ENCODE measurements at places on chromosomes 16 and 17.

- no peak for DNase-seq
Observed at GRCh38 chr16:53071748-53072301, 17.0 kb downstream of the CHD9 start.

GRCh38 chr16:87033021-87033471 lies 284.1 kb downstream of the C16orf95 start:
- no peak for DNase-seq

DNA sequence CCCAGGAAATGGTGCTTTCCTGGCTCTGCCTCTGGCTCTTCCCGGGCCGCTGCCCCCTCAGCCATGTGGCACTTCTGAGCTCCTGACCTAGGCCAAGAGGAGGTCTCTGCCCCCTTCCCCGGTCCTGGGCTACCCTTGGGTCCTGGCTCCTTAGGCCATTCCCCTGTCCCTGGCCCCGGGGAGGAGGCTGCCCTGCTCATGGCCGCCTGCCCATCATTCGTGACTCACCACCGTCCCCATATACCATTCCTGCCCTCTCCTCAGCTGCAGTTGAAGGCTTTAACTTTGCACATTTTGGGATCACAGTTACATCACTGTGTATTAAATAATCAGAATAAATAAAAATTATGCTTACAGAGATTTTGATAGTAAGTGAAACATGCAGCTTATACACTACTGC lies 69.0 kb downstream of the GRIN2A start:
- DNase-seq, result no peak

GRCh38 chr17:62178579-62178978 lies 113.5 kb upstream of the MED13 start:
- DNase-seq, result no peak

DNA sequence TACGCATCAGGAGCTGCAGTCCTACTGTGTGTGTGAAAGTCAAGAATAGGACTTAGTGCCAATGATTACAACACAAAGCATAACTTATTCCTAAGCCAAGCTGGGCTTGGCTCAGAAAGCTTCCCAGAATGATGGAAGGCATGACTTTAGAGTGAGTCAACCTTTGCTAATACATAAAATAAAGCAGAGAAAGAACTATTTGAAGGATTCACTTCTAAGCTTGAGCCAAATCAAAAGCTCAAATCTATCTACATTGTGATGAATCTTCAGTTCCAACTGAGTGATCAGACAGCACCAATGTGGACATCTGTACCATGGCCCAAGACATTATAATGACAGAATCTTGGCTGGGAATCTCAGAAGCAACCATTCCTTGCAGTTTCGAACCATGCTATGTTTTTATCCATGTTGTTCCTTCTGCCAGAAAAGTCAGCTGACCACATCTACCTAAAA lies 41.4 kb downstream of the SMG6 start:
- DNase-seq, result no peak

DNA sequence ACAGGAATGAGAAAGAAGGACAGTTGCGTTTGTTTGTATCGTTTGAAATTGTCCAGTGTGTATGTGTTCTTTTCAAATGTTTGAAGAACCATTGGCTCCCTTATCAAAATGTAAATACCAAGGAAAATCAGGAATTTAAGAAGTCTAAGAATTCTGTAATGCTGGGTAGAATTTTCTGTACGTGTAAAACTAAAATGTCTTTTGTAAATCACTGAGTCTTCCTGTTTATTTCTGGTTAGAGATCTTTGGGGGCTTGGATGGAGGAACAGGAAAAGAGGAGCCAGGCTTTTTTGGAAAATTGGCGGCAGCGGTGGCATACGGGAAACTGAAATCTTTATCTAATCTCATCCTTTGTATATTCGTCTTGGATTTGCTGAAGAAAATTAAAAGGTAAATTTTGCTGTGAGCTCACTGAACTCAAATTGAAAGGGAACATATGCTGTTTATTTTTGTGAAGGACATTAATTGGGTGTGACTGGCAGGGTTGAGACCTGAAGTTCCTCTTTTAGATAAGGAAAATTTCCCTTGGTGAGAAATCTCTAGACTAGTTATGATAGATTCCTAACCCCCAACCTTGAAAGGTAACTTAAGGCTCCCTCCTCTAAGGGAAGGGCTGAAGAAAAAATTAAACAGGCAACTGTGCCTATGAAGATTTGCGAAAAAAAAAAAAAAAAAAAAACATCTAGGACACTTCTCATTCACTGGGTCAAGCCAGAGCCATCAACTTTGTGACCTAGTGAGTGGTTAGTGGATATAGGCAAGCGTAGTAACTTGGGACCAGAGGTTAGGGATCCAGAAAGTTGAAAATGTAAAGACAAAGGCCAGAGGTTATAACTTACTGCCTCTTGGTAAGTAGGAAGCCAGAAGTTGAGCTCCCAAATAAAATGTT lies 10.8 kb downstream of the TAT start:
- DNase-seq, result no peak

- DNase-seq, result no peak
Observed at GRCh38 chr17:18191236-18191667, 7.6 kb downstream of the ALKBH5 start.

DNA sequence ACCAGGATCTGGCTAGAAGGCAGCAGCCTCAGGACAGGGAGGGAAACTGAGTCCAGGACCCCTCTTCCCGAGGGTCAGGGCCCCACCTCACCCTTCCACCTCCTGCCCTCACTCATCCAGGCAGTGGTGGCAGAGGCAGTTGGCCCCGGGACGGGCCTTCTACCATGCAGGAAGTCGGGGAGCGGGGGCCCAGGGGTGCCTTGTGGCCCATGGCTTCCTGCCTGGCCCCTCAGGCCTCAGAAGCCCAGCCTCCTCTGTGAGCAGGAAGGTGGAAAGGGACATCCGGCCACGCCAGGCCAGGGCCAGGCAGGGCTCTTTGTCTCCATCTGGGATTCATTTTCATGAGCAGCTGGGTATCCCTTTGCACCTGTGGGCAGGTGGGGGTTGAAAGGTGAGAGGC lies 58.5 kb downstream of the BAHCC1 start:
- peak; percentile 35 for DNase-seq

DNA sequence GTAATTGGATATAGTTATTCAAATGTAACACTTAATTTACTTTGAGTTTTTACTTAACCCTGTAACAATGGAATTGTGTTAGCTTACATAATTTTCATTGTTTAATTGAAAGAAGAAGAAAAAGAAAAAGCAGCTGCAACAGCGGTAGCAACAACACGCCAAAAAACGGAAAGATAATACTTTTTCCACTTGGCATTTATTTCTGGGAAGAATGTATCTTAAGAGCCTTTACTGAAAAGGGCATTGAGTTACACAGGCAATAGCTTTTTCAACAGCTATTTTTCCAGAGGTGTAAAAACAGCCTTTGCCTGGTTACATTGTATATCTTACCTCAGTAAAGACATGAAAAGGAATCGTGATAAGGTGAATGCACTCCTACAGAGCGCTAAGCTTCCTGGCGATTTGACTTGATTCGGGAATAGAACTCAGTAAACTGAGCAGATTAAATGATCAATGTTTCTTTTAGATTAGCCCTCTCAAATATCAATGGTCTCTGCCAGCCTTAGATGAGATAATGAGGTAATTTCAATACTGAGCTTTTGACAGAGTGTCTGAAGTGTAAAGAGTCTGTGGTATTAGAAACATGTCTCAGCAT lies 311.3 kb downstream of the CDH13 start:
- DNase-seq, result no peak

GRCh38 chr17:32275060-32276042 lies 9.7 kb downstream of the RHBDL3 start:
- DNase-seq, result no peak

- DNase-seq, result no peak
Observed at GRCh38 chr17:50076591-50077235, 18.4 kb upstream of the PDK2 start.

DNA sequence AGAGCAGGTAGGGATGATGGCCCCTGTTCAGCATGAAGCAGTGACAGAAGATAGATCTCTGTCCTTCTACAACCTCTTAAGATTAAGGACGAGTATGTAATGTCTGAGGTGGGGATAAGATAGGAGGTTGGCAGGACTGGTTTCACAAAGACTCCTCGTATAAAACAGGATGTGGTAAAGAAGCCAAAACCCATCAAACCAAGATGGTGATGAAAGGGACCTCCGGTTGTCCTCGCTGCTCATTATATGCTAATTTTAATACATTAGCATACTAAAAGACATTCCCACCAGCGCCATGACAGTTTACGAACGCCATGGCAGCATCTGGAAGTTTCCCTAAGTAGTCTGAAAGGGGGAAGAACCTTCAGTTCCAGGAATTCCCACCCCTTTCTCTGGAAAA lies 27.3 kb downstream of the MIS12 start:
- DNase-seq, result peak; percentile 43

GRCh38 chr16:75486676-75487313 lies 8.4 kb downstream of the CHST6 start:
- DNase-seq, result no peak

DNA sequence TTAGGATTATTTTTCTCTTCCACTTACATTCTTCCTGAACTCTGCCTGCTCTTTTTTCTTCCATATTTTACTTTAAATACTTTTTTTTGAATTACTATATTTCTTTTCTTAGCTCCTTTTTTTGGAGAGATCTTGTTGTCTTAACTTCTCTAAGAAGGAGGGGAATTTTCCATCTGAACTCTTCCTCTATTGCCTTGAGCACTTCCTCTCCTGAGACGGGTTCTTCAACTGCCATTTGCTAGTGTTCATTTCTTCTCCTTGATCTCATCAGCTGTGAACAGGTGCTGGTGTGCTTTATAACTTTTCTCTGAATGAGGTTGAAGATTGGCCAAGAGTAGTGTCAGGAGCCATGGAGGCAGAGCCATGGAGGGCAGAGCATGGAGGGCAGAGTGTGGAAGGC lies 15.1 kb upstream of the CD300LD start:
- DNase-seq, result no peak

GRCh38 chr16:78216166-78216745 lies 116.8 kb downstream of the WWOX start:
- DNase-seq, result no peak

- no peak for DNase-seq
Observed at GRCh38 chr16:84514295-84514873, 9.9 kb upstream of the MEAK7 start.

DNA sequence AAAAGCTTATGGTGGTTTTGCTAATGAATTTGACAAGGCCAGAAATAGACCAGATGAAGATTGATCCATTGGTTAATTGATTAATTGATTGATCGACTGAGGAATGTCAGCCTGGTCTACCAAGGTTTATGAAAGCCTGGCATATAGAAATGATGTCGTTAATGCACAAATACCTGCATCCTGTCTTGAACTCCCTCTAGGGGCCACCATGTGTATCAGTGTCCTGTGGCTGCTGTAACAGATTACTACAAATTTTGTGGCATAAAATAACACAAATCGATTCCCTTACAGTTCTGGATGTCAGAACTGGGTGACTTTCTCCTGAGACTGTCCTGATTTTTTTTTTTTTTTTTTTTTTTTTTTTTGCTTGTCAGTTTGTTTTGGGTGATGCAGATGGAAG lies 553.2 kb downstream of the MAF start:
- DNase-seq, result peak; percentile 51

DNA sequence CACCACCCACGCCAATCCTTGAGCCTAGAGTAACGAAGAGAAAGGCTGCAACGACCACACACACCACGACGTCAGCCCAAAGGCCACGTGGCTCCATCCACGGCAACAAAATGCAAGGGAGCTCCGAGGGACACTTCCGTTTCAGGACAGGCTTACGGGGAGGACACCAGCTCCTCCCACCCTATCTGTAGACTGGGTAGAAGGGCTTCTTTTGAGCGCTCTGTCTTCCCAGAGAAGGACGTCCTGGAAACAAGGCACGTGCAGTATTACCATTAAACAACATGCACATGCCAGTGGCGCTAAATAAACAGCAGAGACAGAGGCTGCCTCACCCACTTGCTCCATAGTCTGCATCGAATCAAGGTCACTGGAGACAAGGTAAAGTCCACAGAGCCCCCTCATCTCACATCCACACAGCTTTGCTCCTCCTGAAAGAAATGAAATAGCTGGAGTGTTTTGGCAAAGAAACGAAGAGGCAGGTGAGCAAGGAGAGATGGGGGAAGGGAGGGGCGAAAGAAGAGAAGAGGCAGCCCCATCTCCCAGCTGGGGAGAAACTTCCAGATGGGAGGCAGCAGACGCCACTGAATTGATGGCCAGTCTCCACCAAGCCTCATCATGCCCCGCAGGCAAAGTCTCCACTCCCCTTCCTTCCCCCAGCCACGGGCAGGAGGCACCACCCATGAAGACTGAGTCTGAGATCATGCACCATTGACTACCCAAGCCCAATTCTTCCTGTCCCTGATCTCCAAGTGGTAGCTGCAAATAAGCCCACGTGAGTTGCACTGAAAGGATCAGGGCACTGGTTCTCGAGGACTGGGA lies 24.0 kb downstream of the ZFHX3 start:
- DNase-seq, result no peak

GRCh38 chr17:38464723-38465390 lies 36.6 kb downstream of the ARHGAP23 start:
- DNase-seq, result no peak

DNA sequence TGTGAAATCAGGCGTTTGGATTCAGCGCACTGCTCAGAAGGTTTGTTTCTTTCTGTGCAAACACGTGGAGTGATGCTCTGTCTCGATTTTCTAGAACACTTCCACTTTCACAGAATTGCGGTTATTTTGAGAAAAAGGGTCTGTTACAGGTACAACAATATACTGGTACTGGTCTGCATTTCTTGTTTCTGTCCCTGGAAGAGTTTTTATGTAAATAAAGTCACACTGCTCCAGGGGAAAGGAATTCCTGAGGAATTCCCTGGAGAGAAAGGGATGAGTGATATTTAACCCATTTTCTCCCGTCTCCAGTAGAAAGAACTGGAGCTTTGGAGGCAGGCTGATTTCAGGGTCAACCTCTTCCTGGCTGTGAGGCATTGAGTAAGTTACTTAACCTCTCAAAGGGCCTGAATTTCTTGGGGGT lies 16.2 kb upstream of the RMI2 start:
- DNase-seq, result peak; percentile 35

GRCh38 chr16:82368041-82368440 lies 198.0 kb upstream of the MPHOSPH6 start:
- DNase-seq, result peak; percentile 8

GRCh38 chr16:89330177-89330856 lies 112.8 kb downstream of the ZNF778 start:
- peak; percentile 46 for DNase-seq

DNA sequence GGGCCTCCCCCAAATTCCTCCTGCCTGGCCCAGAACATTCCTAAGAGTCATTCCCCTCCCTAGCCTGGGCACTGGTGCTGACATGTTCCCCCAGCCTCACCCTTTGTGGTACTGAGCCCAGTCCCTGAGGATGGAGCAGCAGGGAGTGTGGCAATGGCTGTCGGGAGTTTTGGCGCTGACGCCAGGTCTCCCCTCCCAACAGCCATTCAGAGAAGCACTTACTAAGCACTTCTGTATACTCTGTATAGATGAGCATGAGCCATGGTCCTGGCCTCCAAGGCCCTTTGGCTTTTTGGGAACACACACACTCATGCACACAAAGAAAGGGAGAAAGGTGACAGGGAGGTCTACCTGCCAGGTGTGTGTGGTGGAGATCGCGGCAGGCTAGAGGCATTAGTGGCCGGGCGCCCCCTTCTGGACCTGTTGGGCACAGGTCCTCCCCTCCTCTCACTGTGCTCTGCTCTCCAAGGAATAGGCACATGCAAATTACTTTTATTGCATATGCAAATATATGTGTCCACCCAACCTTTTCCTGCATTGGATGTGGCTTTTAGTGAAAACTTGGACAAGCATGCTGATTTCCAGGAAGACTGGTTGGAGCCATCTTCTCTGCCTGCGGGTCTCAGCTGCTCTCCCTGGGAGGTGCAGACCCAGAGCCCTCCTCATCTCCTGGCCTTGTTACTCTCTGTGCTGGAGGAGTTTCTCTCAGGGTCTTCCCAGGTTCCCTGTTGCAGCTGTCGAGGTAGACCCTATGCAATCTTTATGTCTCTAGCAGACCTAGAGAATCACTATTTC lies 17.4 kb upstream of the C17orf107 start:
- DNase-seq, result peak; percentile 60
